Upper lobe of right lung (tissue), 1 donor: ENCODE measurements at places on chromosomes 16 and 17.

GRCh38 chr16:12729448-12729847, 74.2 kb downstream of the CPPED1 start:
- DNase-seq: no peak

DNA sequence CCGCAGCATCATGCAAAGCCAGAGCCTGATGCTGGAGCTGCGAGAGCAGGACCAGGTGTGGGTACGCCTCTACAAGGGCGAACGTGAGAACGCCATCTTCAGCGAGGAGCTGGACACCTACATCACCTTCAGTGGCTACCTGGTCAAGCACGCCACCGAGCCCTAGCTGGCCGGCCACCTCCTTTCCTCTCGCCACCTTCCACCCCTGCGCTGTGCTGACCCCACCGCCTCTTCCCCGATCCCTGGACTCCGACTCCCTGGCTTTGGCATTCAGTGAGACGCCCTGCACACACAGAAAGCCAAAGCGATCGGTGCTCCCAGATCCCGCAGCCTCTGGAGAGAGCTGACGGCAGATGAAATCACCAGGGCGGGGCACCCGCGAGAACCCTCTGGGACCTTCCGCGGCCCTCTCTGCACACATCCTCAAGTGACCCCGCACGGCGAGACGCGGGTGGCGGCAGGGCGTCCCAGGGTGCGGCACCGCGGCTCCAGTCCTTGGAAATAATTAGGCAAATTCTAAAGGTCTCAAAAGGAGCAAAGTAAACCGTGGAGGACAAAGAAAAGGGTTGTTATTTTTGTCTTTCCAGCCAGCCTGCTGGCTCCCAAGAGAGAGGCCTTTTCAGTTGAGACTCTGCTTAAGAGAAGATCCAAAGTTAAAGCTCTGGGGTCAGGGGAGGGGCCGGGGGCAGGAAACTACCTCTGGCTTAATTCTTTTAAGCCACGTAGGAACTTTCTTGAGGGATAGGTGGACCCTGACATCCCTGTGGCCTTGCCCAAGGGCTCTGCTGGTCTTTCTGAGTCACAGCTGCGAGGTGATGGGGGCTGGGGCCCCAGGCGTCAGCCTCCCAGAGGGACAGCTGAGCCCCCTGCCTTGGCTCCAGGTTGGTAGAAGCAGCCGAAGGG, 24.2 kb downstream of the C1QTNF1 start:
- peak; percentile 65 for DNase-seq

GRCh38 chr17:69480245-69480644, 65.7 kb downstream of the MAP2K6 start:
- no peak for DNase-seq

DNA sequence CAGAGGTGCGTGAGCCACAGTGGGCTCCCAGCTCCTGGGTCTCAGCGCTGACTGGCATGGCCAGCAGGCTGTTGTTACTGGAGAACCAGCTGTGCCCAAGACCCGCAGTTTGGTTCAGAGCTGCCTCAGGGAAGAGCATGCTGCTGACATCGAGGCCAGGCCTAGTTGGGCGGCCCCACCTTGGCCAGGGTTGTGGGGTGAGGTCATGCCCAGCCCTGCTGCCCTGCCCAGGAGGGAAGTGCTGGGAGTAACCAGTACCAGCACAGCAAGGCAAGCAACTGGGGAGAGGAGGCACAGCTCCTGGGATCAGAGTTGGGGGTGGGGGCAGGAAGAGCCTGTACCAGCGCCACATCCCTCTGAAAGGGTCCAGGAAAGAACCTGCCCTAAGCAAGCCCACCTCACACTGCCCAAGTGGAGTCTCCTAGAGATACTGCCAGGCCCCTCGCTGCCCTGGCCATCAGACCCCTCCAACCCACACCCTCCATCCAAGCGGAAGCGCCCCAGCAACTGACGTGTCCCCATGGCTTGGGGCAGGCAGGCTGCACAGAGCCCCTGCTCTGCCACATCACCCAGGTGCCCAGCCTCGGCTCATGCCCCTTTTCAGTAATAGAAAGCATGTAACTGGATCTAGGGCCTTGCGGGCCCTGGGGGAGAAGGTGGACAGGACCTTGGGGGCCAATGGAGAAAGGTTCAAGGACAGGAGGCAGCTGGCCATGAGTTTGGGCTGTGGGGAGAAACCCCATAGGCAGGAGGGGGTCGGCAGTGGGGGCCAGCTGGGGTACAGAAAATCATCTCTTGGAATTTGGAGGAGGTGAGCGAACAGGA, 990 bp downstream of the DOK4 start:
- DNase-seq: peak; percentile 71

DNA sequence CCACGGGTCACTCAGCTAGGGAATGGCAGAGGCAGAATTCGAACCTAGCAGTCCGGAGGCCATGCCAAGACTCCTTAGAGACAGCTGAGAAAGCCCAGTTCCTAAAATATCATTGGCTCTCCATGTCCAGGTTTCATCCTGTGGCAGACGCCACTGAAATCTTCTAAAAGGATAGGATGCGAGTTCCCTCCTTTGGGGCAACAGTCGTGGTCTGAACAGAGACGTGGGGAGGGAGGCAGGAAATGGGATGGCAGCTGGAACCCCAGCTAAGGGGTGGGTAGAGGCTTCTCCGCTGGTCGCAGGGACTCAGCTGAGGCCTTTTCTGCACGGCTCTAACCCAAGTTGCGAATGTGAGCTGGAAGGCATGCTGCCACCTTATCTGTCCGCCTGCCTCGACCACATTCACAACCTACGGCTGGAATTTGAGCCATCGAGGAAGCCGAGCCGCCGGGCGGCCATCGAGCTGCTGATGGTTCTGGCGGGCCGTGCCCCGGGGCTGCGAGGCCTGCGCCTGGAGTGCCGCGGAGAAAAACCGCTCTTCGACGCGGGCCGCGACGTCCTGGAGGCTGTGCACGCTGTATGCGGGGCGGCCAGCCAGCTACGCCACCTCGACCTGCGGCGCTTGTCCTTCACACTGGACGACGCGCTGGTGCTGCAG, 1.9 kb upstream of the HSF4 start:
- DNase-seq: no peak
